ENCODE measurements at places on chromosomes 4 and X.
A peak's percentile ranks its signal among the peaks of the same experiment; 100 is the strongest.

DNA sequence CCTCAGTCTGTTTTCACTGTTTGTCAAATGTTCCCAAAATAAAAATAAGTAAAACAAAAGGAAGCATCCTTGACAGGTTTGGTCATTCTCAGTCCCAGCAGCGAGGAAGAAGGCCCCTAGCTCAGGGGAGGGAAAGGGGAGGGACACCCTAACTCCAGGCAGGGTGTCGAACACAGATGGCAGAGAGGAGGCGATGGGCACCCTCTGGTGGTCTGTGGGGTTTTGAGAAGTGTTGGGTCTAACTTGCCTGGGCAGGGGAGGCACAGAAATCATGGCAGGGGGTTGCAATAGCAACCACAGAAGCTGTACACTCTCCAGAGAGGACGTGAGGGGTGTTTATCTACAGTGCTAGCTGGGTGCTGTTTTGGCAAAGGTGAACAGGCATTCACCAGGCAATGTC, 229.8 kb upstream of the SFRP2 start:
- peak; percentile 32 for DNase-seq

DNA sequence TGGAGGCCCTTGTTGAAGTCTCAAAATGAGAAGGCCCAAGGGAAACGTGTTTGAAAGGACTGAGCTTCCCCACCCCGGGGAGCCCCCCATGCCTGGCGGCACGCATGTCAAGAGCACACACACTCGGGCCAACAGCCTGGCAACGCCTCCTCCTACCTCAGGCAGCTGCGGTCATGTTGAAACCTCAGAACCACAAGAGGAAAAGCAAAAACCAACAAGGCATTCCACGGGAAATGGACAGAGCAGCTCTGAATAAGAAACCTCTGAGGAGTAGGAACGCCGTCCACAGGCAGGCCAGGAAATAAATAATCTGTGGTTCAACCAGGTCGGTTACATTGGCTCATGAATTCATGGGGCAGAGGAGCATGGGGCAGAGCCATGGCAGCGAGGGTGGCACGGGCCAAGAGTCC, 95.7 kb upstream of the AFAP1 start:
- DNase-seq: peak; percentile 78

DNA sequence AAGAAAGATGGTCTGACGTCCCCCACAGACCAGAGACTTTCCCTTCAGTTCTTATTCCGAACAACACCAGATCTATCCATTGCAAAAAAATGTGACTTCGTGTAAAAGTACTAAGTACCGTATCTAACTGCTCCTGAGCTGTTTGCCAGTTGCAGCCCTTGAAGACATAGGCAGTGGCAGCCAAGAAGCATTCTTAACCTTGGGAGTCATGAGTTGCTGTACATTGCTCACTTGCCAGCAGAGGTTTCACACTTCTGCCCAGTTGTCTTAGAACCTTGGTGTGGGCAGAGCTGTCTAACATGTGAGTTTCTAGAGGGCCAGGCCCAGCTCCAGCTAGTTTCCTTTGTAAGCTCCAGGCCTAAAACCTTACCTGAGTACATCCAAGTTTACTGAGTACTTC, 10.5 kb upstream of the CHRDL1 start:
- peak; percentile 61 for DNase-seq

GRCh38 chr4:26084414-26084813, 170.4 kb downstream of the SMIM20 start:
- no peak for DNase-seq

- DNase-seq: peak; percentile 46
Observed at GRCh38 chr4:120977435-120977997, 55.0 kb upstream of the PRDM5 start.

- DNase-seq: peak; percentile 30
Observed at GRCh38 chr4:110184140-110184790, 14.2 kb downstream of the ELOVL6 start.

- DNase-seq: peak; percentile 11
Observed at GRCh38 chr4:160846121-160846520, 1317.7 kb downstream of the FSTL5 start.

DNA sequence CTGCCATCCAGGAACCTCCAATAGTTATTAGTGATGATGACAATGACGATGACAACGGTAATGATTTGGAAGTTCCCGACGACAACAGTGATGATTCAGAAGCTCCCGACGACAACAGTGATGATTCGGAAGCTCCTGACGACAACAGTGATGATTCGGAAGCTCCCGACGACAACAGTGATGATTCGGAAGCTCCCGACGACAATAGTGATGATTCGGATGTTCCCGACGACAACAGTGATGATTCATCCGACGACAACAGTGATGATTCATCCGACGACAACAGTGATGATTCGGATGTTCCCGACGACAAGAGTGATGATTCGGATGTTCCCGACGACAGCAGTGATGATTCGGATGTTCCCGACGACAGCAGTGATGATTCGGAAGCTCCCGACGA, 14.7 kb downstream of the CXCR3 start:
- DNase-seq: no peak

GRCh38 chr4:108731006-108731405, 31.8 kb downstream of the ETNPPL start:
- DNase-seq: no peak

- DNase-seq: peak; percentile 20
Observed at GRCh38 chr4:152209772-152210493, 326.0 kb downstream of the FBXW7 start.
